ENCODE measurements at places on chromosomes 16 and 17. TPM values are rescaled to one million over a fixed set of nuclear protein-coding genes. Genes with fewer than 3 reads are reported as not detected.

Gene SLC35B1
- total RNA-seq: 99.9 TPM

Gene CD19
- not detected for total RNA-seq

Gene SSTR5
- total RNA-seq: 0.35 TPM

Gene ABCA6
- not detected for total RNA-seq

Gene CTRB1
- total RNA-seq: not detected

Gene CDK5RAP3
- 115 TPM for total RNA-seq

Gene NCBP3
- total RNA-seq: 31.0 TPM

Gene NHLRC4
- 0.19 TPM for total RNA-seq

Gene TBX2
- 6.9 TPM for total RNA-seq

Gene MYH8
- total RNA-seq: not detected

Gene LLGL2
- total RNA-seq: 33.2 TPM

Gene INCA1
- 1.9 TPM for total RNA-seq

Gene GPR179
- total RNA-seq: not detected

Gene CLEC18B
- total RNA-seq: 0.35 TPM

Gene CA5A
- total RNA-seq: not detected

Gene OR2C1
- not detected for total RNA-seq

Gene KRT39
- not detected for total RNA-seq

Gene HEATR3
- 14.3 TPM for total RNA-seq

Gene UBB
- 2,229 TPM for total RNA-seq

Gene NUDT21
- 127 TPM for total RNA-seq

Gene WDR45B
- total RNA-seq: 90.3 TPM

Gene PERCC1
- not detected for total RNA-seq

Gene CHRNB1
- total RNA-seq: 9.2 TPM

Gene TBX4
- 0.30 TPM for total RNA-seq

Gene CDIP1
- total RNA-seq: 12.4 TPM

Gene GSDMA
- not detected for total RNA-seq

Gene MAP2K4
- 31.2 TPM for total RNA-seq

Gene KRTAP17-1
- total RNA-seq: not detected

Gene KRTAP16-1
- total RNA-seq: not detected

Gene BCAR1
- 114 TPM for total RNA-seq

Gene CDH1
- total RNA-seq: 4.2 TPM

Gene CHD9NB
- 1.1 TPM for total RNA-seq

Gene CLN3
- total RNA-seq: 38.3 TPM

Gene SDR42E1
- total RNA-seq: 1.9 TPM

Gene IL34
- total RNA-seq: 0.56 TPM

Gene TEX14
- 0.22 TPM for total RNA-seq

Gene CBX2
- 16.4 TPM for total RNA-seq

Gene NOMO2
- total RNA-seq: 110 TPM

Gene RNU2-1
- not detected for total RNA-seq

Gene SLC46A1
- total RNA-seq: 17.6 TPM

Gene CLEC18A
- total RNA-seq: 0.09 TPM

Gene NDRG4
- total RNA-seq: 25.6 TPM

Gene OSBPL7
- 12.2 TPM for total RNA-seq

Gene LPCAT2
- 5.9 TPM for total RNA-seq

Gene EFNB3
- 1.2 TPM for total RNA-seq

Gene ADAD2
- total RNA-seq: not detected

Gene PTRH2
- total RNA-seq: 104 TPM

All from A549 treated with Mapracorat at 1 μM for 4 hours (cell line).